Left lung (tissue), 14 donors: ENCODE measurements at places on chromosomes 11 and 22. TPM values are rescaled to one million over a fixed set of nuclear protein-coding genes. Genes with fewer than 3 reads are reported as not detected.

GRCh38 chr11:2201542-2201941 lies 29.9 kb upstream of the TH start:
- DNase-seq = no peak

DNA sequence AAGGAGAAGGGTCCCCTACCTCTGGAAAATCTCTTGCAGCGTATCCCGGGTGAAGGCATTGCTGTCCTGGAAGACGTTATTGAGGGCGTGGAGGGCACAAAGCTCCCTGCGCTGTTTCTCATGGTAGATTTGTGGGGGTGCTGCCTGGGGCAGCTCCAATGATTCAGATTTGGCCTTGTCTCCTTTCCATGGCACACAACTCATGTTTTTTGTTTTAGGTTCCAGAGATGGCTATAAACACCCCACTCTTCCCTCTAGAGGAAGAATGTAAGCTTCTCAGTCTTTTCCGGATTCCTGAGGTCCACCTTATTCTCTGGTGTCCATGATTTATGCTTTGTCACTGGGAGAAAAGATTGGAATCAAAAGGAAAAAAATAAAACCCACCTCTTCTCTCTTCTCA lies 959 bp downstream of the JOSD1 start:
- no peak for DNase-seq

DNA sequence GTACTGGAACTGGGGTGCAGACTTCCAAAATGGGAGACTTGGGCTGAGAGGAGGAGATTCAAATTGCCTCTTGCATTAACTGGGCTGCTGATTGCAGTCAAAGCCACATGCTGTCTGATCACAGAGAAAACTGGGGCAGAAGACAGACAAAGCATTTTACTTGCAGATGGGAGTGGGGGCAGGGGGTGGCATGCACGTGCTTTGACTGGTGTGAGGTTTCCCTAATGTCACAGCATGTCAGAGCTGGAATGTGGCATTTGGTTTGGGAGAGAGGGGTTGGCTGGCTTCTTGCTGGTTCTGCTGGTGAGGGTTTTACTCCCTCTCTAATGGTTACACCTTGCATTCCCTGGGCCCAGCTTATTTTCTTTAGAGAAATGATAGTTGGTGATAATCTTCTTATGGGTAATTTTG lies 2.9 kb downstream of the TUB start:
- no peak for DNase-seq

- peak; percentile 80 for DNase-seq
Measured at GRCh38 chr22:30426388-30427353, 1.1 kb downstream of the MTFP1 start.

GRCh38 chr11:44658506-44658850 lies 68.3 kb upstream of the TSPAN18 start:
- no peak for DNase-seq

DNA sequence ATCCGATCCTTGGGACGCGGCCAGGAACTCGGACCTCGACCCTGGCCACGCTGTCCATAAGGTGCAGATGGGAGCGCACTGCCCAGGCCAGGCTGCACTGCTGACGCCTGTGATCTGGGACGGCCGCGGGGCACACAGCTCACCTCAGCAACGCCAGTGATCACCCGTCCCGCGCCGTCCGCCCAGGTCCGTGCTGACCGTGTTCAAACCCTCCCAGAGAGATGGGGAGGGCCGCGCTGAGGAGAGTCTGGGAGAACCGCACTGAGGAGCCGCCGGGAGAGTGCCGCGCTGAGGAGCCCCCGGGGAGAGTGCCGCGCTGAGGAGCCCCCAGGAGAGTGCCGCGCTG lies 636 bp downstream of the KCNQ1OT1 start:
- DNase-seq = no peak

DNA sequence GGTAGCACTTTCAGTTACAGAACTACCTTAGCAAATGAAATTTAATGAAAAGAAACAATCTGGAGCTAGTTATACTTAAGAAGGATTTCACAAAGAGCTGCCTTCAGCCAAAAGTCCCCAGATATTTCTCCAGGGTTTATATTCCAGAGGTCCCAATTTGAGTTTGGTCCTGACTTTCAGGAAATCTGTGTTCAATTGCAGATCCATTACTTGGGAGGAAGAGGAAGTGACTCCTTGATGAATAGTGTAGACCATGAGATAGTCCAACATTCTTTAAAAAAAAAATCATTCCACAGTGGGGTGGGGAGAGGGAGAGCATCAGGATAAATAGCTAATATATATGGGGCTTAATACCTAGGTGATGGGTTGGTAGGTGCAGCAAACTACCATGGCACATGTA lies 117.6 kb upstream of the ARHGAP20 start:
- no peak for DNase-seq

- DNase-seq = no peak
Measured at GRCh38 chr11:57181678-57182305, at the start of gene LRRC55. TSS of gene LRRC55 (plus strand) at chr11:57181953. CDS start at chr11:57182023, 70 bp downstream.

- DNase-seq = no peak
Measured at GRCh38 chr11:100910808-100911207, 218.8 kb downstream of the PGR start.

- DNase-seq = no peak
Measured at GRCh38 chr11:121933694-121934093, 182.3 kb downstream of the BLID start.

GRCh38 chr22:42805016-42805997 lies 51.8 kb downstream of the ARFGAP3 start:
- DNase-seq = peak; percentile 32

DNA sequence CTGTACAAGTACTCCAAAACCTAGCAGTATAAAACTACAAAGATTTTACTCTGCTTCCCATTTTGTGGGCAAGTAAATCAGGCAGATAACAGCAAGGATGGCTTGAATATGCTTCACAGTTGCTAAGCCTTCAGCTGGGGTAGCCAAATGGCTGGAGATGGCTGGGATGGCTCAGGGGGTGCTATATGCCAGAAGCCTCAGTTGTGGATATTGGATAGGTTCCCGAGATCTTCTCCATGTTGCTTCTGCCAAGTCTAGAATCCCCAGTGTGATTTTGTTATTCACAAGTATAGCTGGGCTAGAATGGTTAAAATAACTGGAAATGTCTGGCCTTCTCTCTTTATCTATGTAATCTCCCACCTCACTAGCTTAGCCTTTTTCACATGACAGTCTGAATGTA lies 472.3 kb upstream of the ARHGAP42 start:
- DNase-seq = no peak

DNA sequence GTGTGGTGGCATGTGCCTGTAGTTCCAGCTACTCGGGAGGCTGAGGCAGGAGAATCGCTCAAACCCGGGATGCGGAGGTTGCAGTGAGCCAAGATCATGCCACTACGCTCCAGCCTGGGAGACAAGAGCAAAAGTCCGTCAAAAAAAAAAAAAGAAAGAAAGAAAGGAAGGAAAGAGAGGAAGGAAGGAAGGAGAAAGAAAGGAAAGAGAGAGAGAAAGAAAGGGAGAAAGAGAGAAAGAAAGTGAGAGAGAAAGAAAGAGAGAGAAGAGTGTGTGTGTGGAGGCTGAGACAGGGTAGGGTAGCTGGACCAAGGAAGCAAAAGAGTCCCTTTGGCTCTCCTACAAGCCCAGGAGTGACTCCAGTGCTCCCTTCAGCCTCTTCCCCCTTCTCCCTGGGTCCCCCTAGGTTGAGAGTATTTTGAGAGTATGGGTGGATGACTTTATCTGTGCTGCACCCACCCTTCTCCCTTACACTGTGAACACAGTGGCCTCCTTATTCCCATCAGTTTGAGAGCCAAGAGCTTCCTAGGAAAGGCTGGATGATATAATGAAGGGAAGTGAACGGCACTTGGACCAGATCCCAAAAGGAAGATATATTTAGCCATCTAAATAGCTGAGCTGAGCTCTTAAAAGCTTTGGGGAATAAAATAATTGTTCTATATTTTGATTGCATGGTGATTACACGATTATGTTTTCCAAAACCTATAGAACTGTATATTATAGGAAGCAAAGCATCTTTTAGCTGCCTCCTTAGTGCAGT lies 9.5 kb upstream of the DENND5A start:
- no peak for DNase-seq

GRCh38 chr11:9081153-9081552 lies 10.2 kb downstream of the SCUBE2 start:
- DNase-seq = no peak

GRCh38 chr22:30640361-30640760 lies 4.8 kb downstream of the SLC35E4 start:
- no peak for DNase-seq

GRCh38 chr11:9206496-9206895 lies 58.7 kb downstream of the DENND5A start:
- DNase-seq = no peak

DNA sequence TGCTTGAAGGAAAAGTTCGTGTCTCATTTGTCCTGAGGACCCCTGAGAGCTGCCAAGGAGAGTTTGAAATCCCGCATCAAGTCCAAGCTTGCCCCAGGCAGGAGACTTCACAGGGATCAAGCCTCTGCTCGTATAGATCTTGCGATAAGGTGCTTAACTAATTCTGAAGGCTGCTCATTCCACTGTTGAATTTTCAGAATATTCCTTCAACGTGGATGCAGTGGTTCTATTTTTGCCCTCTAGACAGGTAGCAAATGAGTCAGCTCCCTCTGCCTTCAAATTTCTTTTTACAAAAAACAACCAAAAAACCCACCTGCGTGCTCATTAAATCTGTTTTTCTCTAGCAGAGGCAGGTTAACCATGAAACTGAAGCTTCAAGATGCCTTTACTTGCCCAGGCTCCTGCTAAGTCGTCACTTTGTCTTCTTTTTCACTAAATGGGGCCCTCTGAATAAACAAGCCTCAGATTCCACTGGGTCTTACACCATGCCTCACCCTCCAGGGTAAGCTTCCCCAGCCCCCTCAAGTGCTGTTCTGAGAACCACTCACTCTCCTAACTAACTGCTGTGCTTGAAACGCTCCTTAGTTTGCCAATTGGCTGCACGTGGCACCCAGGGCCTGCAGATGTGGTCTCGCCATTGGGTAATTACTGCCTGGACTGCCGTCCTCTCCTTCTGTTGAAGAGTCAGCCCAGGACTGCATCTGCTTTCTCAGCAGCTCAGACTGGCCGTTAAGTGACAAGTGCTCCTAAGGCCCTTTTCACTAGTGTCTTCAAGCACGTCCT lies 105.0 kb downstream of the TRPC6 start:
- DNase-seq = peak; percentile 60

GRCh38 chr11:540583-541432 lies 3.5 kb downstream of the LRRC56 start:
- DNase-seq = no peak

The NRIP3 gene
- 2.5 TPM for polyA plus RNA-seq

The NTM gene
- 30.8 TPM for polyA plus RNA-seq

The HTATIP2 gene
- 3.0 TPM for polyA plus RNA-seq

The IL10RA gene
- 6.7 TPM for polyA plus RNA-seq

The CRYBB2 gene
- 0.74 TPM for polyA plus RNA-seq

The CASP5 gene
- 0.31 TPM for polyA plus RNA-seq

The THRSP gene
- 0.47 TPM for polyA plus RNA-seq

The OR52E5 gene
- polyA plus RNA-seq = not detected

The ROM1 gene
- polyA plus RNA-seq = 6.5 TPM

The TMEM191B gene
- polyA plus RNA-seq = 0.58 TPM

The ACRV1 gene
- polyA plus RNA-seq = 0.96 TPM

The ADORA2A gene
- polyA plus RNA-seq = 31.0 TPM

The TRIM29 gene
- polyA plus RNA-seq = 0.51 TPM

The ADAMTS8 gene
- polyA plus RNA-seq = 3.5 TPM

The PAMR1 gene
- polyA plus RNA-seq = 8.2 TPM

The SLC25A45 gene
- polyA plus RNA-seq = 13.6 TPM

The PRR14L gene
- polyA plus RNA-seq = 28.6 TPM

The OVCH2 gene
- 8.6 TPM for polyA plus RNA-seq

The SNX32 gene
- polyA plus RNA-seq = 2.5 TPM

The IL17REL gene
- polyA plus RNA-seq = 0.07 TPM
